Aorta (tissue), 5 donors: ENCODE measurements at places on chromosomes 5 and 9. TPM values are rescaled to one million over a fixed set of nuclear protein-coding genes. Genes with fewer than 3 reads are reported as not detected.

The PCDHA9 gene
- not detected for polyA plus RNA-seq

The SMIM33 gene
- not detected for polyA plus RNA-seq

The DTWD2 gene
- 1.5 TPM for polyA plus RNA-seq

- no peak overlapping the region for H3K27ac ChIP-seq
- H3K27me3 ChIP-seq: no peaks in the 10 kb centered on the region
- H3K4me3 ChIP-seq: no peak overlapping the region
- H3K4me1 ChIP-seq: no peaks in the 10 kb centered on the region
Observed at GRCh38 chr9:34400686-34401602, 24.2 kb upstream of the MYORG start.

DNA sequence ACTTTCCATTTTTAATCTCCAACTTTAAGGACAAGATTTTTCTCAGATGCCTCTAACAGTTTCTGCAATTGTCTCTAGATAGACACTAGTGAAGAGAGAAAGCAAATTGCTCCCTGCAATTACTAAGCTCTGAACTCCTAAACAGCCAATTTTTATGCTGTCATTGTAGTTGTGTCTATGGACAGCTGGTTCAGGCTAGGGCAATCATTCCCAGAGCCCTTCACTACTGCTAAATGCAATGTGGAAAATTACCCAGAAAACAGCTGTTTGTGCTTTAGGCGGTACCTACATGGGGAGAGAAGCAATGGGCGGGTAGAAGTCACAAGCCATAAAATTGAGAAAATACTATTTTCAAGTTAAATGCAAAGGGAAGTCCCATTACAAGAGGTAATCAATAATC, 211.6 kb downstream of the SPOCK1 start:
- no peak for DNase-seq
- no peaks in the 10 kb centered on the region for H3K4me1 ChIP-seq
- H3K27ac ChIP-seq: no peak overlapping the region
- H3K4me3 ChIP-seq: no peak overlapping the region
- no peaks in the 10 kb centered on the region for H3K36me3 ChIP-seq
